Heart right ventricle (tissue), 16 donors: ENCODE measurements at places on chromosomes 3 and 15. TPM values are rescaled to one million over a fixed set of nuclear protein-coding genes. Genes with fewer than 3 reads are reported as not detected.
A peak's percentile ranks its signal among the peaks of the same experiment; 100 is the strongest.

GRCh38 chr3:149020196-149020838, 29.0 kb downstream of the GYG1 start:
- peaks cover 68% of the 10 kb centered on the region for H3K4me1 ChIP-seq
- H3K4me3 ChIP-seq: no peak overlapping the region
- H3K27me3 ChIP-seq: no peaks in the 10 kb centered on the region
- H3K36me3 ChIP-seq: no peaks in the 10 kb centered on the region

Gene HDGFL3
- total RNA-seq: 39.6 TPM

DNA sequence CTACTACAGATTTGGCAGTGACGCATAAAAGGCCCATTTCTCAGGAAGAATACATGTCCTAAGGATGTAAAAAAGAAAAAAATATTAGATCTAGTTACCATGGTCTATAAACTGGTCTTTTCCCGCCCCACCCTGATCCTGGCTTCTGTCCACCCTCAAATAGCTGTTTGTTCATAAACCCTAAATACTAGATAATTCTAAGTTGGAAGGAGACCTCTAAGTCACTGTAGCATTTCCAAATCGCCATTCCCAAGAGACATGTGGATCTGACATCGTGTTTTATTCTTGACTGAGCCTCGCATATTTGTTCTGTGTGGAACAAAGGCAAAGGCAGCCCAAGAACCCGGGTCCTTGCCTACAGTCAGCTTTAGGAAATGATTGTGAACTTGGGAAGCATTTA, 49.0 kb downstream of the LMCD1 start:
- no peaks in the 10 kb centered on the region for H3K36me3 ChIP-seq
- no peak for DNase-seq
- H3K4me1 ChIP-seq: peaks cover 69% of the 10 kb centered on the region
- H3K27me3 ChIP-seq: no peaks in the 10 kb centered on the region
- no peak overlapping the region for H3K4me3 ChIP-seq
- peak overlapping the region; percentile 1 for H3K27ac ChIP-seq

Gene HHLA2
- total RNA-seq: not detected

DNA sequence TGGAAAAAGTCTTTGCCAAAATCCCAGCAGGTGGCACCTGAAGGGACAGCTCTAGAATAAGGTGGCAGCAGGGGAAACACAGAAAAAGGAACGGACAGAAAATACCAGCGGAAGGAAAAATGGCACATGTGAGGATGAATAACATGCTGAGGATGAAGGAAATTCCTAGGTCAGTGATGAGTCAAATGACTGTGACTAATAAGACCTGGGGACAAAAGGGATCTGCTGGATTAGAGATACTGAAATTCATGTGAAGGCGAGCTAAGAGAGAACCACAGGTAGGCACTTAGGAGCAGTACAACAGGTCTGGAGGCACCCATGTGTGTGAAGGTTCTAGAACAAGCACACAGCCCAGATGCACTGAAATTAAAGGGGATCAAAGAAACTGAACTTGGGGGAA, 482.5 kb downstream of the FOXP1 start:
- no peaks in the 10 kb centered on the region for H3K36me3 ChIP-seq
- no peaks in the 10 kb centered on the region for H3K27me3 ChIP-seq
- H3K4me1 ChIP-seq: peaks cover 77% of the 10 kb centered on the region
- no peak for DNase-seq
- H3K4me3 ChIP-seq: no peak overlapping the region
- H3K27ac ChIP-seq: peak overlapping the region; percentile 67

Gene TIGIT
- total RNA-seq: not detected

DNA sequence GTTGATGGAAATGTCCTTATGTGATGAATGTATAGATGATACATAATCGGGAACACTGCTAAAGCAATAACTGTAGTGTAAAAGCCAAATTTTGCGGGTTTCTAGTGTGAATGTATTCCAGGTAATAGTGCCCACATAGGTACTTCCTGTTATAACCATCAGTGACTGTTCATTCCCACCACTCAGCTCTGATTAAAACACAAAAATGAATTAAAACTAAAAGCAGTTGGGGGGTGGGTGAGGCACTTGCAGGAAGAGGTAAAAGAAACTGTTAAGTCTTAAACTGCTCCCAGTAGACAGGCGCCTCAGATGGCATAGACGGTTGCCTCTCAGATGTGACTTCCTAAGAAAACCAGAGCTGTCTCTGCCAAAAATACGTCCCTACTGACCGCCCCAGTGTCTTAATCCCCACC, 893 bp upstream of the MTHFS start:
- peak overlapping the region; percentile 96 for H3K27ac ChIP-seq
- DNase-seq: no peak
- peaks cover 5% of the 10 kb centered on the region for H3K36me3 ChIP-seq

Gene GOLGA6D
- total RNA-seq: not detected

Gene HIGD2B
- total RNA-seq: not detected

DNA sequence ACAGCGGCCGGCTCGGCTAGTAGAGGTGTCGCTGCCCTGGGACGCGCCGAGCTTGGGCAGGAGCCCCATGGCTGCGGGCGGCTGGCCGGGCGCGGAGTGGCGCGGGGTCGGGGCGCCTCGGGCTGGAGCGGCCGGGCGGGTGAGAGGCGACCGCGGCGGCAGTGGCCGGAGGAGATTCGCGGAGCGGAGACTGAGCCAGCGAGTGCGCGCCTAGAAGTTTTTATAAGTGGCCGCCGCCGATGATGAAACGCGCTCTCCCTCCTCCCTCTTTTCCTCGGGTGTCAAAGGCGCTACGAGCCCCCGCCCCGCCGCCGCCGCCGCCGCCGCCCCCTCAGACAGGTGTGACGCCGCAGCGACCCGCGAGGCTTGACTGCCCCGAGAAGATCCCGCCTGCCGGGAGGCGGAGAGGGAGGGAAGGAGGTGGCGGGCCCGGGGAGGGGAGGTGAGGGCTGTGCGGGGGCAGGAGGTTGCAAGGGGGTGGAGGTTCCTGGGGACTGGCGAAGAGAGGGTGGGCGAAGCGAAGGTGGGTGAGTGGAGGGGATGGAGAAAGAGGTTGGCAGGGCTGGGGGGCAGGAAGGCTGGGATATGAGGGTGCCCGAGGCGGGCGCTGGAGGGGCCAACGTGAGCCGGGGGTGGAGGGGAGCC, at the start of gene SLCO2A1:
Gene SLCO2A1, minus strand, starts transcription at position 192 of the 645 bp plus-strand sequence. Its CDS starts 123 bp downstream, at position 69.
- H3K4me1 ChIP-seq: peaks cover 13% of the 10 kb centered on the region
- peak; percentile 29 for DNase-seq
- H3K27me3 ChIP-seq: peaks cover 40% of the 10 kb centered on the region

- H3K4me1 ChIP-seq: peaks cover 7% of the 10 kb centered on the region
- DNase-seq: no peak
- H3K27me3 ChIP-seq: no peaks in the 10 kb centered on the region
- no peak overlapping the region for H3K27ac ChIP-seq
Observed at GRCh38 chr3:134201201-134202130, 49.2 kb downstream of the RYK start.

Gene TM4SF4
- not detected for total RNA-seq

Gene POLQ
- total RNA-seq: 0.59 TPM

DNA sequence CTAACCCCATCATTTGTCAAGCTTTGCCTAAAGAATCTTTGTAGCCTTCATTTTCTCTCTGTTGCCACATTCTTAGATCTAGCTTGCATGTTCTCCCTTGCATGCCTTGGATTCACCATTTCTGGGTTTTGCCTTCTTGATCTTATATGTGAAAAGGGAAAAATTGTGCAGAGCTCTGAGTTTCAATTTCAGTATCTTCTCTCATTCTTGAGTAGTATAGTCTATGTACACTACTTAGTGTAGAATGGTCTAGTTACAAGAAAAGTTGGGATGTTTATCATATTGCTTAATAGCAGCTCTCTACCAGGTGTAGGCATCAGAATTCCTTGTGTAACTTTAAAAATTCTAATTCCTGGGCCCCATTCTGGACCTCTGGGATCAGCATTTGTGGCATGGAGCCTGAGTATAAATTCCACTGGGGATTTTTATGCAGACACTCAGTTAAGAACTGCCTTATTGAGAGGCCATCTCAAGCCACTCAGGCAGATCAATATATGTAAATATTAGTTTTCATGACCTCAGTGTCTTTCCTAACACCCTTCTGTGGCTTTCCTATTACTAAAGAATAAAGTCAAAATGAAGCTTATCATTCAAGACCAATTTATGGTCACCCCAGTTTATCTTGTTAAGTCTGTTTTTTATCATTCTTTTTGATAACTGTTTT, 23.4 kb downstream of the GTF2E1 start:
- H3K27me3 ChIP-seq: no peaks in the 10 kb centered on the region
- no peaks in the 10 kb centered on the region for H3K4me1 ChIP-seq
- H3K27ac ChIP-seq: no peak overlapping the region

GRCh38 chr15:61522411-61522810, 293.3 kb upstream of the RORA start:
- no peak overlapping the region for H3K4me3 ChIP-seq
- H3K4me1 ChIP-seq: no peaks in the 10 kb centered on the region
- no peak for DNase-seq
- no peaks in the 10 kb centered on the region for H3K36me3 ChIP-seq
- H3K27ac ChIP-seq: no peak overlapping the region

- DNase-seq: no peak
- no peaks in the 10 kb centered on the region for H3K4me1 ChIP-seq
- no peaks in the 10 kb centered on the region for H3K36me3 ChIP-seq
- no peak overlapping the region for H3K4me3 ChIP-seq
Observed at GRCh38 chr3:9130345-9131305, 118.8 kb downstream of the SRGAP3 start.

GRCh38 chr3:94121161-94121560, 58.3 kb downstream of the NSUN3 start:
- no peak for DNase-seq
- no peaks in the 10 kb centered on the region for H3K36me3 ChIP-seq
- H3K4me1 ChIP-seq: no peaks in the 10 kb centered on the region
- no peak overlapping the region for H3K4me3 ChIP-seq

GRCh38 chr15:85615930-85616329, 178.8 kb downstream of the KLHL25 start:
- H3K27ac ChIP-seq: peak overlapping the region; percentile 82
- DNase-seq: no peak
- H3K36me3 ChIP-seq: no peaks in the 10 kb centered on the region
- no peaks in the 10 kb centered on the region for H3K27me3 ChIP-seq

Gene DNAH12
- total RNA-seq: not detected

DNA sequence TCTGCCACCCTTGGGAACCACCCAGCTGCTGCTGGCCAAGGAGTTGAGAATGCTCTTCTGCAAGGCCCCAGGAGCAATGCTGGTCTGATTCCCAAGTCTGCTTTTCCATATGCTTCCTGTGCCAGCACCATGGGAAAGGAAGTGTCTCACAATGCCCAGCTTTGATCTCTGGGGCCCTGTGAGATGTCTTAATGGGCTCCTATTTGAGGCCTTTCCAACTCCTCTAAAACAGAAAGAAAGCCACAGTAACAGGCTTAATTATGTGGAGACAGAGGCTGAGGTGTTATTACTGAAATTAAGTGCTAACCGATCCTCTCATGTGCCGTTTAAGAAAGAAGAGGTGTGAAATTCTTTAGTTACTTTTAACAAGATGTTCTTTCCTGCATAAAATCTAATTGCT, 4.5 kb downstream of the EOGT start:
- no peak for DNase-seq
- H3K4me1 ChIP-seq: peaks cover 38% of the 10 kb centered on the region
- H3K27ac ChIP-seq: peak overlapping the region; percentile 44
- H3K4me3 ChIP-seq: no peak overlapping the region

Gene AP3B2
- 0.34 TPM for total RNA-seq

GRCh38 chr15:90529371-90530249, at the start of gene CRTC3:
TSS of gene CRTC3 (plus strand) at chr15:90529923. CDS start at chr15:90530072, 149 bp downstream.
- H3K4me3 ChIP-seq: peak within 1 kb of the TSS; percentile 96
- DNase-seq: peak; percentile 34
- H3K36me3 ChIP-seq: no peaks in the 10 kb centered on the region
- peaks cover 32% of the 10 kb centered on the region for H3K4me1 ChIP-seq
- peak within 1 kb of the TSS; percentile 97 for H3K27ac ChIP-seq

DNA sequence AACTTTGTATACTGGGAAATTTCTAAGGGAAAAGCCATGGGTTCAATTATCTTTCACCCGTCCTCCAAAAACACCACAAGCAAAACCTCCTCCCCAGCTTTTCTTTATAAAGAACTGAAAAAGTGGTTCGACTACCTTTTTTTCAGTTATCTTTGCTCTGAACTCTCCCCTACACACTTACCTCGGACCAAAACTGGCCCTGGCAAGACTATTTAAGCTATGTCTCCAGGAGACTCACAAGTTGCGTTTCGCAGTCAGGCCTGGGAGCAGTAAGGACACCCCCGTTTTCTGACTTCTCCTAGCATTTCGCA, 645 bp downstream of the COPS2 start:
- no peaks in the 10 kb centered on the region for H3K36me3 ChIP-seq
- H3K4me1 ChIP-seq: peaks cover 38% of the 10 kb centered on the region
- no peaks in the 10 kb centered on the region for H3K27me3 ChIP-seq
- peak overlapping the region; percentile 84 for H3K4me3 ChIP-seq
- no peak for DNase-seq
- peak overlapping the region; percentile 94 for H3K27ac ChIP-seq

DNA sequence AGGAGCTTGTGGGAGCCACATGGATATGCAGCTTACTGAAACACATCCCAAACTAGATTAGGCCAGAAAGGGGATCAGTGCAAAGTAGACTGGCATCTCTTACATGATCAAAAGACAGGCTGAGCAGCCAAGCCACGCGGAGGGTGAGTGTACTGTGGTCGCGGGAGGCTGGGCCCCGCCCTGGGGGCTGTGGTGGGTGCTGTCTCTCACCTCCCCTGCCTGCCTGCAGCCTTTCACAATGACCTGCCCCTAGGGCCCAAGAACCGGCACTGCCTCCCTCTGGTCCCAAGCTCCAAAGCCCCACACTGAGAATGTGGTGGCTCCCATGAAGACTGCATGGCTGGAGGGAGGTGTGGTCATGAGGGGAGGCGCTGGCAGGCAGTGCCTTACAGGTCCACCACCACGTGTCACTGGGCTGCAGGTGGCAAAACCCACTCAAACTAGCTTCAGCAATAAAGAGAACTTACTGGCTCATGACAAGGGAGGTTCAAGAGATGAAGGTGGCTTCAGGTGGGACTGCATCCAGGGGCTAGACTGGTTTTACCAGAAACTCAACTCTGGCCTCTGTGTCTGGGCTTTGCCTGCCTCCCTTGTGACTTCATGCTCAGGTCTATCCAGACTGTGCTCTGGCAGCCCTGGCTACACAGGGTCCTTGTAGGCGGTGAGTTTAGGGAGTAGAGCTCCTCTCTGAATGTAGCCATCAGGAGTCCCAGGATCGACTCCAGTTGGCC, 27.4 kb upstream of the PLXND1 start:
- no peaks in the 10 kb centered on the region for H3K27me3 ChIP-seq
- no peaks in the 10 kb centered on the region for H3K4me1 ChIP-seq
- no peak overlapping the region for H3K27ac ChIP-seq
- no peak for DNase-seq

DNA sequence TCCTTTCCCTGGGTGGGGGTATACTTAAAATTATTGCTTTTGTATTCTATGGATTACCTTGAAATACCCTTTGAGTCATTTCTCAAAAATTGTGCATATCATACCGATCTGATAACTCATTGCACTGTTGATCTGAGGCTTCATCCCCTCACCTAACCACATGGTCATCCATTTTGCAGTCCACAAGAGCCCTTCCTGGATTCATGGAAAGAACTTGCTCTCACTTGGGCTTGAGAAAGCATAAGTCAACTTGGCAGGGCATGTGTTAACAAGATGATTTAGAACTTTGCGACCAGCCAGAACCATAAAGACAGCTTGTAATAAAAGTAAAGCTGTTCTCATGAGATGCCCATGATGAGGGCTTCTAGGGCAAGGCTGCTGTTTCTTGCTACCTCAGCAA, 22.2 kb downstream of the MME start:
- no peaks in the 10 kb centered on the region for H3K36me3 ChIP-seq
- H3K27ac ChIP-seq: no peak overlapping the region
- H3K4me1 ChIP-seq: no peaks in the 10 kb centered on the region
- no peak overlapping the region for H3K4me3 ChIP-seq

Gene IQCF5
- not detected for total RNA-seq

- H3K27ac ChIP-seq: no peak overlapping the region
- no peak for DNase-seq
- H3K36me3 ChIP-seq: peaks cover 41% of the 10 kb centered on the region
- H3K4me3 ChIP-seq: no peak overlapping the region
Observed at GRCh38 chr15:59678620-59679019, 10.5 kb downstream of the BNIP2 start.
